DMS 273 treated with DMSO at 0.1 percent for 48 hours (cell line): ENCODE measurements at places on chromosomes 2 and 18.

DNA sequence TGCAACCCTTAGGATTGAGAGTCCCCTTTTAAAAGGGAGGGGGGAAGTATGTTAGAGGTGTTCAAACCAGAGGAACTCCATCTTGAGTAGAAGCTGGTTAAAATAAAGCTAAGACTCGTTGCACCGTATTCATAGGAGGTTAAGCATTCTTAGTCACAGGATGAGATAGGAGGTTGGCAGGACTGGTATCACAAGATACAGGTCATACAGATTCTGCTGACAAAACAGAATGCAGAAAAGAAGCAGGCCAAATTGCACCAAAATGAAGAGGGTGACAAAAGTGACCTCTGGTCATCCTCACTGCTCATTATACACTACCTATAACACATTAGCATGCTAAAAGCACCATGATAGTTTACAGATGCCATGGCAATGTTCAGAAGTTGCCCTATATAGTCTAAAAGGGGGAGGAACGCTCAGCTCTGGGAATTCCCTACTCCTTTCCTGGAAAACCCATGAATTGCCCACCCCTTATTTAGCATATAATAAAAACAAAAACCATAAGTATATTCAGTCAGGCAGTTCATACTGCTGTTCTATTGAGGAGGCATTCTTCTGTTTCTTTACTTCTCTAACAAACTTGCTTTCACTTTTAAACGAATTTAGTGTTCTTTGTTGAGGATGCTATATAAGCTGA is 192.2 kb upstream of the NDUFV2 start:
- DNase-seq, result no peak

DNA sequence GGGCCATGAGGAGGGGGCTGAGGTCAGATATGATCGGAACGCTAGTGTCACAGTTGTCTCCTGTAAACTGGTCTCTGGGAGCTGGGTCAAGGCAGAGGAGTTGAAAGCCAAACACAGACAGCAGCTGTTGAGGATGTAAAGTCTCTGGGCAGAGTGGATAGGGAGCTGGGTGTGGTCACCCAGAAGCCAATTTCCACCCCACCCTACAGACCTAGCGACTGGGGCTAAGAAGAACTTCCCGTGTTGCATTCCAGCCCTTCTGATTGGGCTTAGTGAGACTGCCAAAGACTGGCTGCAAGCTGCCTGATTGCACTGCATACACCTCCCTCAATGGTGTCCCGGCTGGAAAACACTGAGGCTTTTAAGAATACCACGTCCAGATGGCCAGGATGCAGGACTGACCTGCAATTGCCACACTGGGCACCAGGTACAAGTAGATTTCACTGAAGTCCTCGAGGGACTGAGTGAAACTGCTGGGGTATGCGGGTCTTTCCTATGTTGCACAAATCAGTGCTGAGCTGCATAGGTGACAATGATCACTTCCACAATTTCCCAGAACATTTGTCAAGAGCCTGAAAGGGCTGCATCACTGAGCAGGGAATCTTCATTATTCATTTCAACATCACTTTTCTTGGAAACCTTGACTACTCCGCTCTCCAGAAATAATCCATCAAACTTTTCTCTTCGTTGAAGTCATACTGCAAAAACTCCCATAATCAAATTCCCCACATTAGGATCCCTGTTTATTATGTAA is 43.1 kb upstream of the EML4 start:
- no peak for DNase-seq

GRCh38 chr2:11371092-11371937 is 26.9 kb upstream of the ROCK2 start:
- DNase-seq, result no peak

GRCh38 chr2:179536185-179536584 is 271.6 kb upstream of the SESTD1 start:
- no peak for DNase-seq

DNA sequence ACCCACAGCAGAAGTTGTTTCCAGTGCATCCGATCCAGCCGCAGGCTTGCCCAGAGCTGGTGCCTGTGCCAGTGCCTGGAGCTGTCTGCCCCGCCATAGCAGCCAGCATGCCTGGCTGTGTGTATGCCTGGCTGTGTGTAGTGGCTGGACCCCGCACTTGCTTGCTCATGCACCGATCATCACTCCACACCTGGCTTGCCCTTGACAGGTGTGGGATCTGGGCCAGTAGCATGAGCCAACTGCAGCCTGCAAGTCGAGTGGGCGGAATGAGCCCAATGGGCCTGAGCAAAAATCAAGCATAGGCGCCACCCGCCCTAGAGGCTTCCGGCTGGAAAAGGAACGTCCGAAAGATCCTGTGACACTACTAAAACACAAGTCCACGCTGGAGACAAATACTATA is 74.5 kb downstream of the EPB41L3 start:
- no peak for DNase-seq

GRCh38 chr2:218418717-218419458 is at the start of gene VIL1:
VIL1 (plus strand) TSS chr2:218419123; CDS start chr2:218423779, 4,656 bp downstream.
- DNase-seq, result no peak

GRCh38 chr2:236052926-236053821 is 115.0 kb downstream of the GBX2 start:
- DNase-seq, result no peak

DNA sequence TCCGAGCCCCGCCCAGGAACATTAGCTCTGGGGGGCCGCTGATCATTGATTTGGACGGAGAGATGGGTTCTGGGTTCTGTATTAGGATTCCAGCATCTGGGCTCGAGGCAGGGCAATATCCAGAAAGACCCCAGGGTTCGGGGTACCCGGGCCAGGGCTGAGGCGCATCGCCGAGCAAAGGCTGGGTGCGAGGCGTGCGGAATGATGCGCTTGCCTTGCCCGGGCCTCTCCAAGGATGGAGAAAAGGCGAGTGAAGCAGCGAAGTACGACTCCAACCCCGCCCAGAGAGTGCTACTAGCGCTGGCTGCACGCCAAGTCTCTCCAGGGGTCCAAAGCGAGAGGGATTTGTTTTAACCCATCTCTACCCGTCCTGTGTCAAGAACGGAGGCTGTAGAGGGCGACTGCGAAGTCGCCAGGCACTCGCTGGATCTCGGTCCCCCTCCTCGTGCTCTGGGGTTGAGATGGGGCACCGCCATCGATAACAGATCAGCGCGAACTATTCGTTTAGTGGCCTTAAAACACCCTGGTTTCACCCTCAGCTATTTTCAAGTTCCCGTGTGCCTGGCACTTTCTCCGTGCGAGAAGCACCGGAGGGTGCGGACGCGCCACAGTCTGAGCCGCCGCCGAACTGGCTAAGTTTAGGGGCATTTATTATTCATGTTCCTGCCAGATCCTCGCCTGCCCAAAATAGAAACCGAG is 1.9 kb downstream of the ADCYAP1 start:
- DNase-seq, result no peak

DNA sequence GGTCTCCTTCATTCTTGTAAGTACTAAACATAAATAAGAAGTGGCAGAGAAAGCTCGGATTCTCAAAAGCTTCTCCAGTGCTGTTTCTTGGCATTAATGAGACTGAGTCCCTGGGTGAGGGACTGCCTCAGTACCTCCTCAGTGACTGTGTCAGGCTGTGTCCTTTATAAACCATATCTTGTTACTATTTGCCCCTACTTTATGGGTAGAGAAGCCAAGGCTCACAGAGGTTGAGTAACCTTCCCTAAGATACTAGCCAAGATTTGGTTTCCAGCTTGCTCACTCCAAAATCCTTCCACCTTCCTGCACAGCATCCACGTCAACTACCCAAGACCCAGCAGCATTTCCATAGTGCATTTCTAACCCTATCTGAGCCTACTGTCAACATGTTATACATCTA is 55.6 kb downstream of the THUMPD2 start:
- no peak for DNase-seq

DNA sequence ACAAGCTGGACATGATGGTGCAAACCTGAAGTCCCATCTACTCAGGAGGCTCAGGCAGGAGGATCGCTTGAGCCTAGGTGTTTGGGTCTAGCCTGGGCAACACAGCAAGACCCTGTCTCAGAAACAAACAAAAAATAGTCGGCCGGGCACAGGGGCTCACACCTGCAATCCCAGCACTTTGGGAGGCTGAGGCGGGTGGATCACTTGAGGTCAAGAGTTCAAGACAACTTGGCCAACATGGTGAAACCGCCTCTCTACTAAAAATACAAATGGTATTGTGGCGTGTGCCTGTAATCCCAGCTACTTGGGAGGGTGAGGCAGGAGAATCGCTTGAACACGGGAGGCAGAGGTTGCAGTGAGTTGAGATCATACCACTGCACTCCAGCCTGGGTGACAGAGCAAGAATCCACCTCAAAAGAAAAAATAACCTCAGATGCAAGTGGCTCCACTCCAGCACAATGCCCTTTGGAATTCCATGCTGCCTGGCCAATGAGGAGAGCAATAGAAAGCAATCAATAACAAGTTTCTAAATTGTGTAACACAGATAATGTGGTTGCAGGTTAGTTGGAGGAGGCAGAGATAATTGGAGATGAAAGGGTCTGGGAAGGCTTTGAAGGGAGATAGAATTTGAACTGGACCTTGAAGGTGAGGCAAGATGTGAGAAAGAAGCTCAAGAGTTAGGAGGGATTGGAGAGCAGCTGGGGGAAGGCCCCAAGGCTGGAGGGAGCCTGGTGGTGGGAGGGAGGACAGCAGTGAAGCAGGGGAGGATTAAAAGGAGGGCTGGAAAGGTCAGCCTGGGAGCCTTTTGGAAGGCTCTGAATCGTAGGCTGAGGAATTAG is 6.0 kb downstream of the TTC31 start:
- DNase-seq, result no peak

GRCh38 chr2:64273524-64274398 is 129.5 kb upstream of the PELI1 start:
- DNase-seq, result no peak

DNA sequence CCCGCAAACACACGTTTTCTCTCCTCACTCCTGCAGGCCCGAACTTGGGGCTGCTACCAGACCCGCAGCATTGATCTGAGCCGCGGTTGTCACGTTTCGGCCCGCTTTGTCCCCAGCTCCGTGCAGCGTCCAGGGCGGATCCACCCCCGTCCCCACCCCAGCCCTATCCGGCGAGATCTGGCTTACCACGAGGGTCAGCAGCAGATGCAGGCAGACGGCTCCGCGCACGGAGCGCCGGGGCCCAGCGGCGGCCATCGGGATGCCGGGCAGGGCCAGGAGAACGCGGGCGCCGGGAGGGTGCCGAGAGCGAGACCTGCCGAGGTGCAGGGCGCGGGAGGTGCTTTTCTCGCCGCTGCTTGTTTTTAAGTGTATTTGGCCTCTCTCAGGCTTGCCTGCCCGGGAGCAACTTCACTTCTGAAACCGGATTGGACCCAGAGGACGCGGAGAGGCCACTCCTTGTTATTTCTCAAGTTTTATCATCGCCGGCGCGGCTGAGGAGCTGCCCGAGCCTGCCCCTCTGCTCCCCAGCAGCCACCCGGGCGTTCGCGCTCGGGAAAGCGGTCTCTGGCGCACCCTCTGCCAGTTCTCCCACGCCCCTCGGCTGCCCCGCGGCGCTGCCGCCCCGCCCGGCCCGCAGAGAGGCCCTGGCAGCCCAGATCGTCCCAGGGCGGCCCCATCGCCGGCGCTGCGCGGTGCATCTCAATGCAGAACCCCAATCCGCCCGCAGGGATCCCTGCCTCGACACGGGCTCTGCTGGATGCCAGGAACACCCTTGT is at the start of gene DSC3:
DSC3 (minus strand) TSS at position 337 of the 776 bp plus-strand sequence; CDS start at position 255, 82 bp downstream.
- DNase-seq, result no peak

GRCh38 chr2:64000630-64001381 is 18.4 kb downstream of the VPS54 start:
- DNase-seq, result no peak

- no peak for DNase-seq
These were observed 40.2 kb upstream of the GMCL1 start for GRCh38 chr2:69789175-69789721.

GRCh38 chr2:25036221-25036559 is 5.7 kb upstream of the EFR3B start:
- no peak for DNase-seq

DNA sequence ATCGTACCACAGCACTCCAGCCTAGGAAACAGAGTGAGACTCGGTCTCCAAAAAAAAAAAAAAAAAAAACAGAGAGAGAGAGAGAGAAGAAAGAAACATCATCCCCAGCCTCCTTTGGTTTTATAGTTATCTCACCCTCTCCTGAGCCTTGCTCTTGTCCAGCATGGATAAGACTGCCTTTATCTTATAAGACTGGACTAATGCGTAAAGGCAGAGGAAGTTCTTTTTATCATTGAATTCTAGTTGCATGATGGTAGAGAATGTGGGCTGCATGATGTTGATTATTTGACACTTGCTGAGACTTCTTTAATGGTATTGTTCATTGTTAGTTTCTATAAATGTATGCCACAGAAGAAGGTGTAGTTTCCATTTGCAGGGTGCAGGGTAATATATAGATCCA is 124.4 kb downstream of the ZBTB7C start:
- no peak for DNase-seq

DNA sequence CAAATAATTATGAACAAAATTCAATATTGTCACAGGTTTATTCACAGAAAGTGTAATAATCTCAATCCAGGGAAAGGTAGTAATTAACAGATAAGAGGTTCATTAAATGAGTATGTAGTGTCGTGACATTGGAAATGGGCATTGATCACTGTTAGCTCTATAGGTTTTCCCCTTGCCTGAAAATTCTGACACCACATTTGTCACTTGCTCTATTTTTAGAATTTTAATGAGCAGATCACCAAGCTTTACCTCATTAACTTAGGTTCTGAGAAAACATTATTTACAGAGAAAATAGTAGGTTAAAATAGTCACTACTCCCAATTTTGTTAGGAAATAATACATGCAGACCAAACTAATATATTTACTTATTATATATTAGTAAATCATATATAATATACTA is 344.0 kb downstream of the DSC3 start:
- no peak for DNase-seq

GRCh38 chr2:118529908-118530599 is 317.4 kb downstream of the EN1 start:
- DNase-seq, result no peak

DNA sequence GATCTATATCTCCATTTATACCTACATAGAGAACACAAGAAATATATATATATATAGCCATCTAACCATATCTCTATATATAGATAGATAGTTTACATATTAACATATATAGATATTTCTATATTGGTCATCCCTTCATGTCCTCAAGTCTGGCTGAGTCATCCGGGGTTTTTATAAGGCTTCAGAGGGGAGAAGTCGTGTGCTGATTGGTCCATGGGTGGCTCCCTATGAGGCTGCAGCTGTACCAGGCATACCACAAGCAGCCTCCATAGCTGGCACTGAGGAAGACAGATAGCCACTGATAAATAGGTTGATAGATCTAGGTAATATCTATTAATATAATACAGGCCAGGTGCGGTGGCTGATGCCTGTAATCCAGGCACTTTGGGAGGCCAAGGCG is 618.3 kb upstream of the SETBP1 start:
- DNase-seq, result no peak

- DNase-seq, result no peak
These were observed 364.5 kb upstream of the LINC00305 start for GRCh38 chr18:64513401-64513800.

GRCh38 chr2:62469548-62469947 is 36.4 kb downstream of the TMEM17 start:
- DNase-seq, result no peak

- no peak for DNase-seq
These were observed 94.0 kb upstream of the B3GNT2 start for GRCh38 chr2:62101886-62102285.

GRCh38 chr2:212076456-212076855 is 462.1 kb downstream of the ERBB4 start:
- no peak for DNase-seq
